ENCODE measurements at places on chromosomes 2 and 18.

DNA sequence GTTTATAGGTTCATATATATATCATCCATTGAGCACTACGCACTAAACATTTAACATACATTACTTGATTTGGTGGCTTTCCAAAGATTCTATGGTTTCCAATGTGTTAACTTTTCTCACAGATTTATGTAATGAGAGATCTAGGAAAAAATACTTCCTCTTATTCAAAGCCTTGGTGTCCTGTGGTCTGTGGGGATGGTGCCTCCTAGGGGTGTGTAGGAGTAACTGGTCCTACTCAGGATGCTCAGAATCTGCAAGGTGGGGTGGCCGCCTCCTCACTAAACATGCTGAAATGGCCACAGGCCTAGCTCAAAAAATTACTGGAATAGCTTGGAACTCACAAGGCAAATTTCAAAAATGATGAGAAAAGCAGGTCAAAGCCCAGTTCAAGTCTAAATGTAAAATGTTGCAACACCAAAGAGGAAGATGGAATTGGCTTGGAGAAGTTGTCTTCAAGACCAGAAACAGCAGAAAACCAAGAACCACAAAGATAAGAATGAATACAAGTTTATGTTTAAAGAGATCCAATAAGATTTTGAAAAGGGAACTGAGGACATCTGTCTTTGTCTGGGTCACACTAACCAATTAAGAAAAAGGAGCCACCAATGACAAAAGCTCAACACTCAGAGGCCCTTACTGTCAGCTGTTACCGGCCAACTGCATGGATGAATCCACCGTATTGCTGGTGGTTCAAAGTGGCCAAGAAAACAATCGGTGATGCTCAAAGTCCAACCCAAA is 11.5 kb downstream of the GPR55 start:
- peak; percentile 26 for DNase-seq

DNA sequence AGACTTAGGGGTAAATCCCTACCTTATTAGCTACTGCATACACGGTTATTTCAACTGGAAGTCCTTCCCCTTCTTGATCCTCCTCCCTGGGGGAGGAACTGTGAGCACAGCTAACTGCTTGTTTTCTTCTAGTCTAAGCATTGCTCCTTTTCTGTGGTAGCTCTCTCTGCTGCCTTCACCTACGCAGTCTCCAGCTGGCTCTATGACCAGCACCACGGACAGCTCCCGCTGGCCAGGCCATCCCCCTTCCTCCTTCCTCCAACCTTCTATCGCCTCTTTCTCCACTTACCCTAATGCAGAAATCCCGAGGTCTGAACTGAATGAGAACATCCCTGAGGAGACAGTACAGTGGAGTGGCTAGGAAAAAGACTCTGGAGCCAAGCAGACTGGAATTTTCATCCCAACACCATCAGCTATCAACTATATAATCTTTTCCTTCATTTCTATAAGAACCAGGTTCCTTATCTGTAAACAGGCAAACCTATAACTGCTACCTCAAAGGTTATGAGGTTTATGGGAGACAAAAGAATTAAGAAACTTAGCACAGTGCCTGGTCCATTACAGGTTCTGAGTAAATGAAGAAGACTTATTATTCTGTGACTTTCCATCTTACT is 4.7 kb upstream of the CFAP65 start:
- no peak for DNase-seq

- no peak for DNase-seq
These were observed 518.8 kb downstream of the LRP1B start for GRCh38 chr2:141611981-141612380.

DNA sequence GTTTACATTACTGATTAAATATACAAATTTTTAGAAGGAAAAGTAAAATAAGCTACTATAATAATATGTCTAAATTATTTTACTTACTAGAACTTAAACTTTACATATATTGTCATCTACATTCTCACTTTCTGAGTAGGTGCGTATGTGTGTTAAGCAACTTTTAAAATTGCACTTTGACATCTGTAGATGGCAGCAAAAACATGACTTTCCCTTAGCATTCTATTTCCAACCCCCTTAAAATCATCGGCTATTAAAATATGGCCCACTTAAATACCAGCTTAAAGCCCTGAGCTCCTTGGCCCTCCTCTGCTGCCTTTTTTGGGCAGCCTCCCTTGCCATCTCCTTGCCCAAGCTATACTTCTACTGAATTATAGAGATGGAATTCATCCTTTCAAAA is 78.0 kb downstream of the UPP2 start:
- no peak for DNase-seq

- DNase-seq = no peak
These were observed 129.1 kb downstream of the TSN start for GRCh38 chr2:121884511-121884921.

All from CD4-positive, alpha-beta T cell treated with Interleukin-1 beta for 1 hour (primary cell).